ENCODE measurements at places on chromosomes 12 and 14.

DNA sequence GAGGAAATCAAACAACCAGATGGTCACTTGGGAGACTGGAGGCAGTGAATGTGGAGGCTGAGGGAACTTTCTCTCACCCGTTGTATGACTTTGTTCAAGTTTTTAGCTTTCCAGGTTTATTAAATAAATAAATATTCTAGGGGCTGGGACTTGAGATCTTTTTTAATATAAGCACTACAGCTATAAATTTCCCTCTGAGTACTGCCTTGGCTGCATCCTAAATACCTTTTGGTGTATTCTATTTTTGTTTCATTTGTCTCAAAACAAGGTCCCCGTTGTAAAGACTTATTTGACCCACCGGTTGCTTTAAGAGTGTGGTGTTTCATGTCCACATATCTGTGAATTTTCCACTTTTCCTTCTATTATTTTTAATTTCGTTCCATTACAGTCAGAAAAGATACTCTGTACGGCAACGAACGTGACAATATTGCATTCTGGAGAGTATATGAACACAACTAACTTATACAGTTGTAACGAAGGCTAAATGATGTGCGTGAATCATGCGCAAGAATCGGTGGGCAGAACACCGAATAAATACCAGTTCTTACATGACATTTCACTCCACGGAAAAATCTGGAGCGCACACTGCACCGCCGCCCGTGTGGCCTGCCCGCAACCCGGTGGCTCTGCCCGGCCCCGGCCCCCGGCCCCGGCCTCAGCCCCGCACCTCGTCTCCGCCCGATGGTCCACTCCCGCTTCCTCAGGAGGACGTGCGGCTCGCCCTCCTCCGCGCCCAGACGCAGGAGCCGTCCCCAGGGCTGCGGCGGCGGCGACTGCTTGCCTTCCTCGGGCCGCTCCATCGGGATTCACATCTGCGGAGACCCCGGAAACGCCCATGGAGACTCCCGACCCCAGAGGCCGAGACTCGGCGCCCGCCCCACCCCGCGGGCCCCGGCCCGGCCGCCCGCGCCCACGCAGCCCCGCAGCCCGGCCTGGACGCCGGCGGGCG lies 602 bp downstream of the CHFR start:
- no peak for DNase-seq

GRCh38 chr12:55024575-55024974 lies 4.8 kb downstream of the NEUROD4 start:
- DNase-seq = no peak

DNA sequence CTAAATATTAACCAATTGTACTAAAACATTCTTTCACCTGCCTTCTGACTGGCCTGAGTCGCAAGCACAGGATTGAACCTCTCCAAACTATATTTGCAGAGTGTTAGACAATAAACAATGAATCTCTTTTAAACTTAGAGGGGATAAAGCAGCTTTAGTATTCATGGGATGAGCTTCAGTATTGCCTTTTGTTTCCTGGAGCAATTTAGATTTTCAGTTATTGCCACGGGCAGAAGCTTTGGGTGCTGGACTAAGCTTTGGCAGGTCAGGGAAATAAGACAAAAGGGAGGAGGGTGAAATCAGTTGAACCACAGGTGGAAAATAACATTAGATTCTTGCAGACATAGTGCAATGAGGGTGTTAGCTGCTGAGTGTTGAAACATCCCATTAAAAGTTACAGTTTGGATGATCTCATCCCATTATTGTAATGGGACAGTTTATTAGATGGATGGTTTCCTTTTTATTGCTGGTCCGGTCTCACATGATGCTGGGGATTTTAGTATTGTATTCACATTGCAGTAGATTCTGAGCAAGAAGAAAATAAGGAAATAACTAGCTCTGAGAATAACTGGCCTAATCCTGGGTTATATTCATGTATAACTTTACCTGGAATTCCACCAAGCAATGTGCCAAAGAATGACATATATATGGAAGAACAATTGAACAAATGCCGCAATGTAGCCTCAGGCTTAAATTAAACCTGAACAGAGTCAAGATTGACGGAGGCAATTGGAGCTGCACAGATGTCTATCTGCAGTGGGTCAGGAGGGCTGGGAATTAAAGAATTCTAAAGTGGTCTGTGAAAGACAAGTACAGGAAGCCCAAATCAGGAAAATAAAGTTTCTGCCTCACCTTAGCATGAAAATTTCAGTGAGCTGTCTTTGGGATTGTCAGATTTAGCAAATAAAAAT lies 1092.8 kb upstream of the SEL1L start:
- no peak for DNase-seq

- no peak for DNase-seq
These were observed 11.2 kb downstream of the NUAK1 start for GRCh38 chr12:106127338-106128126.
